Frontal cortex (tissue), 4 donors: ENCODE measurements at places on chromosomes 3 and 15. TPM values are rescaled to one million over a fixed set of nuclear protein-coding genes. Genes with fewer than 3 reads are reported as not detected.
A peak's percentile ranks its signal among the peaks of the same experiment; 100 is the strongest.

- DNase-seq: peak; percentile 65
Measured at GRCh38 chr15:91055548-91056331, 33.3 kb upstream of the VPS33B start.

GRCh38 chr3:137219801-137220445 is 262.1 kb downstream of the IL20RB start:
- DNase-seq: no peak

GRCh38 chr15:33551860-33552259 is 241.1 kb downstream of the RYR3 start:
- DNase-seq: peak; percentile 8

DNA sequence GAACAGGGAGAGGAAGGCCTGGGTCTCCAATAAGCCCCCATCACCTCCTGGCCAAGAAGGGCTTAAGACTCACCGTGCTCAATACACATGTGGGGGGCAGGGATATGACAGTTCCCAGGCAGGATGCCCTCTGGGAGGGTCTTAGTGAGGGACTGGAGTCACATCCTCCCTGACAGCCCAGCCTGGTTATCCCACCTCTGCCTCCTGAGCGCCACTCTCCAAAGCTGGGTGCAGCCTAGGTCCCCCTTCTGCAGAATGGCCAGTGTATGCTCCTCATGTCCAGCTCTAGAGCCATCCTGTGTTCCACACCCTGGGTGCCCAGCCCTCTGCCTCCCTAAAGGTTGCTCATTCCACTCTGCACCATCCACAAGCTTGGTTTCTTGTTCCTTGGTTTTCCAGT is 1.2 kb upstream of the SHISA5 start:
- DNase-seq: no peak

DNA sequence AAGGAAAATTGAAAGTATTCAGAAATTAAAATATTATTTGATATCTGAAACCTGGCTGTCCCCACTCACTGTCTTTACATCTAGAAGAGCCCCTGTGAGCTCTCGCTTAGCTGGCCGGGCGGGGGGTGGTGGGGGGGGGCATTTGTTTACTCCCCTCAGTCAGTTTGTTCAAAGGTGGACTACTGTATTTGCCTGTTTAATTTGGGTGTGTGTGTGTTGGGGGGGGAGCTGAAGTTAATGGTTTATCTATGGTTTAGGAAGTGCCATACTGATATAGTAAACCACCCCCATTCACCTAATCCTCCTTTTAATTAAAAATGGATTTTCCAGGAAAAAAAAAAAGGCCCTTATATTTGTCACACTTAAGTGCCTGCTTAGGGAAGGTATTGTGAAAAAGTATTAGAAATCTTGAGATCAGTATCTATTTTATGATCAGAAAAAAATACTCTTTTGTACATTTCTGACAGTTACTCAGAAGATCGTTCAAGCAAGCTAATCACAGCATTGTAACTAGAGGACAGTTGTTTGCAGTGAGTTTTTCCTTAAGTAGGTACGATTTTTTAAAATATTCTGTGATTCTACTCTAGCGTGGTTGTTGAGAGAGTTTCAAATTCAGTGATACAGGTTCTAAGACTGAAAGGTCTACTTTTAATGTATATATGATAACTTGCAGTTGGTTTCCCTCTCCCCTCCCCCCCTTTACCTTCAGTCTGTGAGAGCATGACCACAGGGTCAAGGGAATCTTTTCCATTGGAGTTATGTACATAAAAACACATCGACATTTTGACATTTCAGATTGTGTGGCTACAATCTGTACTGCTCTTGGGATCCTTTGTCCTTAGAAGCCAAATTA is 8.5 kb downstream of the NR2F2 start:
- no peak for DNase-seq

PLXND1 gene
- 16.7 TPM for total RNA-seq

DNA sequence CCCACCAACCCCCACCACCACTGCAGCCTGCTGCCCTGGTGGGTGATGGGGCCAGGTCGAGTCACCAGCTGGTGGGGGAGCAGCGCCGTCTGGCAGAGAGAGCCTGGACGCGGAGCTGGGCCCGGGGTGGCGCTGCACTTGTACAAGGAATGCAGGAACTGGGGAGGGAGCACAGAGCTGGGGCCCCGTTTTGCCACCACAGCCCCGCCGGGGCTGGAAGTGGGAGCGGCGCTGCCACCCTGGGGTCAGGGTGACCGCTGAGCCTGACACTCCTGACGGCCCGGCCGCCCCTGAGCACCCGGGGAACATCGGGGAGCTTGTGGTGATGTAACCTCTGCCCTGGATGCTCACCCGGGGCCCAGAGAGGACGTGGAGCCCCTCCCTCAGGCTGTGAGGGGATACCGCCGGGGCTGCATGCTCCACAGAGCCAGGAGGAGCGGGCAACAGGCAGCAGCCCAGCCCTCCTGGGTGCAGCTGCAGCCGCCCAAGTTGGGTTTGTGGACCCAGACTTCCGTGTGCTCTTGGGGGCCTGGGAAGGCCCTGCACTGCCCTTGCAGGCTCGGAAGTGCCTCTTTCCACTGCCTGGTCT is 32.6 kb upstream of the IREB2 start:
- no peak for DNase-seq

DNA sequence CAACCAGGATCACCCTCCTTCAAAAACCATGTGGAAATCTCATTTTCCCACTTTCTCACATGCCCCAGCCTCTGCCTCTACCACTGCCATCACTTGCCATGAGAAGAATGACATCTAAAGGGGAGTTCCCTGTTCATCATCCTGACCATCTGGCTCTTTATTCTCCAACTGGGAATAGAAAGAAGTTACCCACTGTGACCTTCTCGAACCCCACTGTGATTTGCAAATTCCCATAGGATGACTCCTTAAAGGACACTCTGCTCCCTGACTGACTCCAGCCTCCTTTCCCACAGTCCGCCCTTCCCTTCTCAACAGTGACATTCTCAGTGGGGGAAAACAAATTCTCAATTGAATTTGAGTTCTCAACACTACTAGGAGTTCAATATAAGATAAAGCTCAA is 440.5 kb downstream of the NR2F2 start:
- no peak for DNase-seq

DNA sequence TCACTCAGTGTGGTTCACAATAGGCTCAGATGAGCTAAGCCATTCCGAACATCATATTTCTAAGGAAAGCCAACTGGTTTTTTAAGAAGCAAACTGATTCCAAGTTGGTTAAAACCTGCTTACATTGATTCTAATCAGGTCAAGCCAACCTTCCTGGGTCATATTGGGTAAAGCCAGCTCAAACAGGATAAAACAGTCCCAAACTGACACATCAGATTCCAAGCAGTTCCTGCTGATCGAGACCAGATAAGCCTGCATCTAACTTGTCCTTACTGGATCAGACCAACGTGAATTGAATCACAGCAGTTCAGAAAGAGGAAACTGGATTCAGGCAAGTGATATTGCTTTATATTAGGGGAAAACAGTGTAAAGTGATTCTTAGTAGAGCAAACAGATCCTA is 18.6 kb upstream of the THSD4 start:
- no peak for DNase-seq

DNA sequence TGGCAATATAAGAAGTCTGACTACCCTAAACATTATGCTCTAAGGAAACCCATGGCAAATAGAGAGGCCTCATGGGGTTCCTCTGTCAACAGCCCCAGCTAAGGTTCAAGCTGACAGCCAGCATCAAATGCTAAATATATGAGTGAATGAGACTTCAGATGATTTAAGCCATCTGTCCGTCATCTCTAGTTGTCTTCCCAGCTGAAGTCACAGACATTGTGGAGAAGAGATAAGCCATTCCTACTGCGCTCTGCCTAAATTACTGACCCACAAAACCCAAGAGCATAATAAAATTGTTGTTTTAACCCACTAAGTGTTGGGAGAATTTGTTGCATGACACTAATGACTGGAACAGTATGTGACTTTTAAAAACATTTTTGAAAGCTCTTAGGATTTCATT is 87.3 kb upstream of the IGSF10 start:
- DNase-seq: no peak

DNA sequence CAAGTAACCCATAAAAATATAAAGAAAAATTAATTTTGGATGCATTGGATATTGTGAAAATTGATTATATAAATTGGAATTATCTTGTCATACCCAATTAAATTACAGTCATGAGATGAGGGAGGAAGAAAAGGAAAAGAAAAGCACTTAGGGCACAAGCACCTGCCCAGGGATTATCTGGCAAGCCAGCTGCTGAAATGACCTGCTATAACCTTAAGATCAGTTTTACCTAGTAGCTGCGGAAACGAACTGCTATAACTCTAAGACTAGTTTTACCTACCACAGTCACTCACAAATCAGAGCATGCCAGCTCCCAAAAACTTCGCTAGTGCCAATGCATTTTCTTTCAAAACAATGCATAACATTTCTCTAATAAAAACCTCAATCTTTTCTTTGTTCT is 26.2 kb downstream of the LRRFIP2 start:
- DNase-seq: no peak
